ENCODE measurements at places on chromosomes 1 and 21.

GRCh38 chr1:63112155-63112900 is 210.0 kb upstream of the FOXD3 start:
- no peaks in the 10 kb centered on the region for H3K27me3 ChIP-seq
- no peak overlapping the region for H3K27ac ChIP-seq
- H3K4me1 ChIP-seq = no peaks in the 10 kb centered on the region
- H3K36me3 ChIP-seq = no peaks in the 10 kb centered on the region
- DNase-seq = no peak
- H3K4me3 ChIP-seq = no peak overlapping the region

DNA sequence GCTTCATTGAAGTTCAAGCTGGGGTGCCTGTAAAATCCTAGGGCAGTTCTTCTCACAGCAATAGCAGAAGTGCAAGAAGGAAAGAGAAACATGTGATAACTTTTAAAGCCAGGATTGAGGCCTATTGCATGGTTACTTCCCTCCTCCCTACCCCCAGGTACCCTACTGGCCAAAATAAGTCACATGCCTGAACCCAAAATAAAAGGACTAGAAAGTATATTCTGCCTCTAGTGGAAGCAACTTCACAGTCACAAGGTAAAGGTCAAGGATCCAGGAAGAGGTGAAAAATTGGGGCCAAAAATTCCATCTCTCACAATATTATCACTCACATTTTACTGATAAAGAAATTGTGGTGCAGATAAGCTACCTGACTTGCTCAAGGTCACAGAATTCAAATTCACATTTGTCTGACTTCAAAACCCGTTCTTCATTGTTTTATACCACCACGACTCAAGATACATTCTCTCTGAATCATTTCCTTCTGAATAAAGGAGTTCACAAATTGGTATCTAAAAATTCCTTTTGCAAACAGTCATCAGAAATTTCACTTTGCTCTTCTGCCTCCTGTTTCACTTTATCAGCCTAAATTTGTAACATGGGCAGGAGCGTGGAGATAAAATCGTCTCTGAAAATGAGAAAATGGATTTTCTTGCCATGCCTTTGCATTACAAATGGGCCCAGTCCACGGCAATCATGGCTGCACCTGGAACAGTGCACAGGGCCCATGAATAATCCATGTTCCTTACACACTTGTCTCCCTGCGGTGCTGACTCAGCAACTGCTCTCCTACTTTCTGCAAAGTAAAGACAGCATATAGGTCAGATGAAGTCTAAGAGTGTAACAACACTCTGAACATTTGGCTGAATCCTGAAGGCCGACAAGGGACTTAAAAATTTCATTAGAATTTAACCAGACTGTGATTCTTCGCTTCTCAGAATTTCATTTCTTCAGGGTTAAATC is 485.3 kb upstream of the NFIA start:
- H3K4me3 ChIP-seq = no peak overlapping the region
- DNase-seq = no peak
- H3K36me3 ChIP-seq = no peaks in the 10 kb centered on the region
- H3K27ac ChIP-seq = no peak overlapping the region
- no peaks in the 10 kb centered on the region for H3K27me3 ChIP-seq

DNA sequence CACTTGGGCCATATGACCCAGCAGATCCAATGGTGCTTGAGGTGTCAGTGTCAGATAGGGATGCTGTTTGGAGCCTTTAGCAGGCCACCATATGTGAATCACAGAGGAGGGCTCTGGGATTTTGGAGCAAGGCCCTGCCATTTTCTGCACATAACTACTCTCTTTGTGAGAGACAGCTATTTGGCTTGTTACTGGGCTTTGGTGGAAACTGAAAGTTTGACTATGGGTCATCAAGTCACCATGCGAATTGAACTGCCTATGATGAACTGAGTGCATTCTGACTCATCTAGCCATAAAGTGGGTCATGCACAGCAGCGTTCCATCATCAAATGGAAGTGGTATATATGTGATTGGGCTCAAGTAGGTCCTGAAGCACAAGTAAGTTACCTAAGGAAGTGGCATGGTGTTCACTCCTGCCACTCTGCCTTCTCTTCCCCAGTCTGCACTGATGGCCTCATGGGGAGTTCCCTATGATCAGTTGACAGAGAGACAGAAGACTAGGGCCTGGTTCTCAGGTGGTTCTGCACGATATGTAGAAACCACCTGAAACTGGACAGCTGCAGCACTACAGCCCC is 447.3 kb downstream of the AGBL4 start:
- H3K36me3 ChIP-seq = no peaks in the 10 kb centered on the region
- no peak overlapping the region for H3K4me3 ChIP-seq
- H3K4me1 ChIP-seq = no peaks in the 10 kb centered on the region
- no peak overlapping the region for H3K27ac ChIP-seq

GRCh38 chr1:211521102-211521815 is 29.3 kb upstream of the RD3 start:
- DNase-seq = no peak
- H3K4me1 ChIP-seq = no peaks in the 10 kb centered on the region
- H3K4me3 ChIP-seq = no peak overlapping the region
- no peaks in the 10 kb centered on the region for H3K27me3 ChIP-seq

DNA sequence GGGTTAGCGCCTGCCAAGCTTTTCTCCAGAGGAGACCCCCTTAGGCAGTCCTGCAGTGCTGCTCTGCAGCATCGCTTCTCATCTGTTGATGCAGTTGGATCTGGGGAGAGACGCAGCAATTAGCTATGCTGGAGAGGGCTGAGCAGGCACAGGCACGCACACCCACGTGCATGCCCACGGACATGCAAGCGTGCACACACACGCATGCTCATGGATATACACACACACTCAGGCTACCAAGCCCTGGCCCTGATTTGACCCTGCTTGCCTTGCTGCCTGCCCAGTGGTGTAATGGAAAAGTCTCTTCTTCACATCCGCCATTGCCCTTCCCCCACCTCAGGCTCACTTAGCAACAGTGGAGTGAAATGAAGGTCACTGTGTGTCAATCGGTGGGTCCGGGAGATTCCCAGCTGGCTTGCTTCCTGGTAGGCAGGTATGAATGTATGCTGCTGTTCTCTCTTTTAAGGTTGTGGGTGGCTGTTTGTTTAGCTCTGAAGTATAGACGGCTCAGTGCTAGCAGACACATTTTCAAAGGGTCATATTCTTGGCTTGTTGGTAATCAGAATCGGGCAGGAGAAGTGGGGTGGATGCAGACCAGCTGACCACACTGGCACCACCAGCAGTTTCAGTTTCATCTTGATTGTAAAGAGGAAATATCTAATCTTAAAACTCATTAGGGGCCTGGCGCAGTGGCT is 9.5 kb downstream of the ATP1B1 start:
- H3K36me3 ChIP-seq = no peaks in the 10 kb centered on the region
- no peak for DNase-seq
- no peaks in the 10 kb centered on the region for H3K27me3 ChIP-seq
- no peaks in the 10 kb centered on the region for H3K4me1 ChIP-seq
